Pancreas (tissue), 10 donors: ENCODE measurements at places on chromosomes 7 and 10. TPM values are rescaled to one million over a fixed set of nuclear protein-coding genes. Genes with fewer than 3 reads are reported as not detected.

DNA sequence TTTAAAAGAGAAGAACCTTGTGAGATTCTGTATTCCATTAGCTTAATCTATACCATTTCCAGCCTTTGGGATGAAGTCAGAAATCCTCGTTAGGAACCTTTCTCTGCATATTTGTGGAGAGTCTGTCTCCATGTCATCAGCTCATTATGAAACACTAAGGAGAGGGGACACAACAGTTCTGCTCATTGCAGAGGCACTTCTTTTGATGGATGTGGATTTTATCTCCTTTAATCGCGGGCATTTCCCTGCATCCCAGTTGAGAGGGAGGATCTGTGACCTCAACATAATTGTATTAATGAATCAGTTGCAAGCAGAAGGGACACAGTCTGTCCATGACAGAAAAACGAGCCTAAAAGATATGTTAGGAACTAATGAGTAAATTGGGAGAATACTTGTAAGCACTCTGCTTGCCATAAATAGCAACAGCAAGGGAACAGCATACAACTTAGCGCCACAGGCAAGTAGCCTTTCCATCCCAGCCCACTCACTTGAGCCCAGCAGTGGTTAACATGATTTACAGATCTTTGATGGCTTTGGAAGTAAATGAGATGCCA lies 37.9 kb downstream of the SORCS1 start:
- no peaks in the 10 kb centered on the region for H3K27me3 ChIP-seq
- H3K4me3 ChIP-seq = no peak overlapping the region
- no peaks in the 10 kb centered on the region for H3K36me3 ChIP-seq
- no peak for DNase-seq

Gene LRGUK
- total RNA-seq = 1.6 TPM

GRCh38 chr7:11552676-11553296 lies 279.2 kb downstream of the THSD7A start:
- DNase-seq = no peak
- H3K4me1 ChIP-seq = no peaks in the 10 kb centered on the region
- H3K27me3 ChIP-seq = no peaks in the 10 kb centered on the region
- H3K27ac ChIP-seq = no peak overlapping the region

- H3K36me3 ChIP-seq = no peaks in the 10 kb centered on the region
- H3K4me1 ChIP-seq = no peaks in the 10 kb centered on the region
- H3K27ac ChIP-seq = no peak overlapping the region
Observed at GRCh38 chr10:75654171-75654771, 222.8 kb downstream of the LRMDA start.

DNA sequence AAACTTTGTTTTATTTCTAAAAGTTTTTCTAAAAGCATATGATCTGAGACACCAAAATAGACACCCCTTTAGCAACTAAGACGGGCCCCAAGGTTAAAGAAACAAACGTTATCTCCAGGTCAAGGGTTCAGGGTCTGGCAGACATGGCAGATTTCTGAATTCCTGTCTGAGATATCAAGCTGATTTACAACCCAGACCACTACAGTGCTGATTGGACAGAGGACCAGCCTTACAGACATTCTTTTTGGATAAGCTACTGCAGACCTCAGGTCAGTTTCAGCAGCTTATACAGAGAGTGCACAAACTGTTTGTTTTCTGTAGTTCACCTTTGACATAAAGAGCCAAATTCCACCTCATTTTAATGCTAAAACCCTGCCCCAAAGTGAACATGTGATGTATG lies 34.8 kb downstream of the SVOPL start:
- H3K27me3 ChIP-seq = no peaks in the 10 kb centered on the region
- no peak overlapping the region for H3K4me3 ChIP-seq
- H3K4me1 ChIP-seq = no peaks in the 10 kb centered on the region

DNA sequence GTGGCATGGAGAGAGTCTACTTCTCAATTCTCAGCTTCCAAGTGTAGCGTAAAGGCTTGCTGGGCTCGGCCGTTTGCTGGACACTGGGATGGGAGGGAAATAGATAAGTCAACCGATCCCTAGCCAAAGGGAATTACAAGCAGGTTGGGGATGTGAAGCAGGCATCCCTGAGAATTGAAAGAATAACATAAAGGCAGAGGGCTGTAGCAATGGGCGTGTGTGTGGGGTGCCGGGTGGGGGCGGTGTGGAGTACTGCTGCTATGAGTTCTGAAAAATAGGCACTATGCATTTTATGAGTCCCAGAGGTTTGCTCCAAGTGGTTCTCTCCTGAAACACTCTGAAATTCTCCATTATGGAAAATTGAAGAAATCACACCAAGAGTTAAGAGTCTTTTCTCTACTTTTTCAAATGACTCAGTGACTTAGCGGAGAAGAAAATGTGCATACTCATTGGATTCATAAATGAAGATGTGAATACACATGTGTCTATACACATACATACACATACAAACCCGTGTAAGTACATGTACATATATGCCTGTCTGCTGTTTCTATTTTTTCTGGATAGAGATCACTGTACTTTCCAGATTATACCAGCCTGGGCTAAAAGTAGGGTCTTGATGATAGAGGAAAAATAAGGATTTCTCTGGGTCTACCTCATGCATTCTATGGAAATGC lies 65.4 kb downstream of the ADRA2A start:
- no peak for DNase-seq
- no peak overlapping the region for H3K27ac ChIP-seq
- H3K27me3 ChIP-seq = no peaks in the 10 kb centered on the region
- H3K4me1 ChIP-seq = no peaks in the 10 kb centered on the region

Gene GJC3
- 0.37 TPM for total RNA-seq

Gene PRPS1L1
- not detected for total RNA-seq

Gene LRRD1
- not detected for total RNA-seq

GRCh38 chr10:92052741-92053140 lies 129.2 kb downstream of the BTAF1 start:
- H3K27ac ChIP-seq = no peak overlapping the region
- no peaks in the 10 kb centered on the region for H3K4me1 ChIP-seq
- H3K4me3 ChIP-seq = no peak overlapping the region
- no peaks in the 10 kb centered on the region for H3K27me3 ChIP-seq
- no peak for DNase-seq

GRCh38 chr7:19209166-19209696 lies 64.0 kb upstream of the FERD3L start:
- no peak overlapping the region for H3K27ac ChIP-seq
- H3K4me1 ChIP-seq = no peaks in the 10 kb centered on the region
- H3K36me3 ChIP-seq = no peaks in the 10 kb centered on the region
- DNase-seq = no peak

GRCh38 chr10:3975016-3975415 lies 190.0 kb upstream of the KLF6 start:
- DNase-seq = no peak
- H3K4me3 ChIP-seq = no peak overlapping the region
- H3K27me3 ChIP-seq = no peaks in the 10 kb centered on the region
- H3K27ac ChIP-seq = no peak overlapping the region
- no peaks in the 10 kb centered on the region for H3K36me3 ChIP-seq

GRCh38 chr7:45677311-45677900 lies 103.2 kb downstream of the ADCY1 start:
- no peaks in the 10 kb centered on the region for H3K27me3 ChIP-seq
- DNase-seq = no peak
- H3K4me3 ChIP-seq = no peak overlapping the region
- H3K36me3 ChIP-seq = no peaks in the 10 kb centered on the region
